ENCODE measurements at places on chromosomes 11 and 22.

- no peak for DNase-seq
Observed at GRCh38 chr11:130813196-130813595, 103.1 kb downstream of the SNX19 start.

GRCh38 chr11:2071748-2072385, 67.3 kb downstream of the IGF2 start:
- no peak for DNase-seq

DNA sequence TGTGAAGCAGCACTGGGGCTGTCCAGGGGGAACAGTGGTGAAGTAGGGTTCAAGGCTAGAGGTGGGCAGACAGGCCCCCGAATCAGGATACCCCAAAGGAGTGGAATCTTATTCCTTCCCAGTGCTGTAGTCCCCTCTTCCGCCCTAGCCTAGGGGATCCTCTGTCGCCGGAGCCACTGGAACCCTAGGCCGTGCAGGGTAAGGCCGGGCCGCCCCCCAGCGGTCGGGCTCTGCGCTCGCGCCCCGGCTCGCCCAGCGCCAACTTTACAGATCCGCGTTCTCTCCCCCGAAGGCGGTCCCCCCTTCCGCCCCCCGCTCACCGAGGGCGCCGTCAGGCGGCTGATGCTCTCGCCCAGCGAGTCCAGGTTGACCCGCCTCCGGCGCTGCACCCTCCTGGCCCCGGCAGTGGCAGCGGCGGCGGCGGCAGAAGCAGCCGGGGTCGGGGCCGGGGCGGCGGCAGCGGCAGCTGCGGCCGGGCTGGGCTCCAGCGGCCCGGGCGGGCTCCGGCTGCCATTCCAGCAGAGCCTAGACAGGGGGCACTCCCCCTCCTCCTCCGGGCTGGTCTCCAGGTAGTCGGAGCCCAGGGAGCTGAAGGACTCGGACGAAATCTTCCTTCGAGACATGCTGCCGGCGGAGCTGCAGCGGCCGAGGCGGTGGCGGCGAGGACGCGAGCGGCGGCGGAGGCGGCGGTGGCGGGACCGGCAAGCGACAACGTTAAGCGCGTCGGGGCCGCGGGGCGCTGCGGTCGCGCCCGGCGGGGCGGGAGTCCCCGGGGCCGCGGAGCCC, 650 bp downstream of the GUCY1A2 start:
- no peak for DNase-seq

- DNase-seq: no peak
Observed at GRCh38 chr11:114243461-114244372, 52.5 kb upstream of the NNMT start.

DNA sequence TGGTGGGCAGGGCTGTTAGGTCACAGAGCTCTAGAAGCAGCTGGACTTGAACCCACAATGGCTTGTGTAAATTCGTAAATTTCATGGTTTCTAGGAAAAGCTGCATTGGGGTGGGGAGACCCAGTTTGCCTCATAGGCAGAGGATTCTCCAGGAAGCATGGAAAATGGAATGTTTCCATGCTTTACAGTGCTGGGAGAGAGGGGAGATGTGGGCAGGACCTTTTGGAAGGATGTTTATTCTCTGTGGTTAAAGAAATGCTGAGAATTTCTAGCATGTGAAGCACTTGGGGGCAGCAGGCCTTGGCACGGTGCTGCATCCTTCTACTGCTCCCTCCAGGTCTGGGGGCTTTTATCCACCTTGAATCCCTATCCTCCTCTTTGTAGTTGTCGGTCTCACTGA, 46.3 kb downstream of the TRAF6 start:
- no peak for DNase-seq

DNA sequence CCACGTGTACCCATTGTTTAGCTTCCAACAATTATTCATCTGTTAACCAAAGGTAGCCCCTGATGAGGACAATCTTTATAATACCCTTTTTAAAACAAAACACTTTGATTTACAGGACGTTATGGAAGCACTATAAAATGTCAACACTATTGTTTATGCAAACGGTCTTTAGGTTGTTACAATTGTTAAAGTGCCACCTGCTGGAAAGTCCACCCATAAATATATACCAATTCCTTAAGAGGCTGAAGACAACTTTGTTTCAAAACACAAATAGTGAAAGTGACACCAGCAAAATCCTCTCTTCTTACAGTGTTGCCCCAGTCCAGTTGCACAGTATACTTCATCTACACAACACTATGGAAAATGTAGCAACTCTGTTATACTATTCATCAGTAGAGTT, 68.9 kb upstream of the SLN start:
- no peak for DNase-seq

All from stimulated activated CD4-positive, alpha-beta T cell treated with anti-CD3 and anti-CD28 coated beads, Interleukin-4, amount 100 ng/mL, for 1 hour (primary cell).